ENCODE measurements at places on chromosomes 11 and 22.

DNA sequence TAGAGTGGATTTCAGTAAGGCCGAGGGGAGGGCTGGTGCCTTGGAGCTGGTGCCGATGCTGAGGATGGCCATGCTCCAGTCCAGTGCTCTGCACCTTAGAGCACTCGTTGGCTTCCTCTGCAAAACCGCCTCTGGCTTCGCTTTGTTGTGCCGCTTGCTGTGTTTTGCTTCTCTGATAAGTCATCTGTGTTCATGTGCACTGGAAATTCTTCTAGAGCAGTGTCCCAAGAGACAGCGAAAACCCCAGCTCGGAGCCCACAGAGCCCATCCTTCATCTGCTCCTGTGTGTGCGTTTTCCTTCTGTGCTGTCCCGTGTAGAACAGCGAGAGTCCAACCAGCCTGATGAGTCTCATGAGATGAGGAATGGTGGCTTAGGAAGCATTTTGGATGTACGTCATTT lies 12.1 kb downstream of the FAM118A start:
- no peak for DNase-seq

DNA sequence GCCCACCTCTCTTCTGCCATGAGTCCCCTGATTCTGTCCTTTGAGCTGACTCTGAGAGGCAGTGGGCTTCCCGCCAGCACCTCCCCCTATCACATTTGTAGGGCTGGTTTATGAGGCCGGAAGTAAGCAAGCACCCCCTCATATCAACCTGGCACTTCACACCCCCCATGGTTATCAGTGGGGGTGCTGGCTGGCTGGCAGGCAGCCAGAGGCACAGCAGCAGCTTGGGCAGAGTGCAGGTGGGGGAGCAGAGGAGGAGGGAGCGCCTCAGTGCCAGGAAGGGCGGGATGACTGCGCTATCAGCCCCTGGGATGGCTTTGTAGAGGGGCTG lies 22.9 kb upstream of the CHRM4 start:
- no peak for DNase-seq

DNA sequence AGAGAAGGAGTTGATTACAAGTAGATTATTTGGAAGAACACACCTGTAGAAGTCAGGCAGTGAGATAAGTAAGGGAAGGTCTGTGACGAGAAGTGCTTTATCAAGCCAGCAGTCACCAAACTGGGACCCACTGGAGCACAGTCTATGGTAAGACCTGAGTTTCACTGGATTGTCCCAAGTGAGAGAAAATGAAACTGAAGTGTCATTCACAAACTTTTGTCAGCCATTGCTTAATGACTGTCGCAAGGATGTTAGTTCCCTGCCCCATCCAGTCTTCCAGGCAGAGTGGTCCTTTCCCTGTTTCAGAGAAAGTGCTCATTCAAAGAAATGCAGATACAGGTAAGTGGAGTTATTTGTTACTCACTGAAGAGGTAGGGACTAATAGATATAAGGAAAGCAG lies 728.0 kb upstream of the TENM4 start:
- DNase-seq: no peak

DNA sequence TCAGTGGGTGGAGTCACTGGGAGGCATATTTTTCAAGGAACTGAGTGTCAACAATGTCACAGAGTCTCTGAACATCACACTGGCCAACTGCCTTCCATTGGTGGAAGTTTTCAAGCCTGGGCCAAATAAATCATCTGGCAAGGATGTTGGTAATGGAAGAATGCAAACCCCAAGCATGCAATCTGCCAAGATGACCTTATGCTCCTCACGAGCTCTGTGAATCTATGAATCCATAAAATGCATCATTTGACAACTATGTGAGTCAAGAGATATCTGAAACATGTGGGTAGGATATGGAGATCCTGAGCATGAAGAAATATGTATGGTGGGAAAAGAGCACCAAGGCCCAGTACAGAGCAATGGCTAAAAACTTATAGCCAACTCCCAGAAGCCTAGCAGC lies 122.2 kb downstream of the PLEKHA7 start:
- no peak for DNase-seq

GRCh38 chr22:37713761-37714160 lies 16.9 kb downstream of the TRIOBP start:
- DNase-seq: no peak

DNA sequence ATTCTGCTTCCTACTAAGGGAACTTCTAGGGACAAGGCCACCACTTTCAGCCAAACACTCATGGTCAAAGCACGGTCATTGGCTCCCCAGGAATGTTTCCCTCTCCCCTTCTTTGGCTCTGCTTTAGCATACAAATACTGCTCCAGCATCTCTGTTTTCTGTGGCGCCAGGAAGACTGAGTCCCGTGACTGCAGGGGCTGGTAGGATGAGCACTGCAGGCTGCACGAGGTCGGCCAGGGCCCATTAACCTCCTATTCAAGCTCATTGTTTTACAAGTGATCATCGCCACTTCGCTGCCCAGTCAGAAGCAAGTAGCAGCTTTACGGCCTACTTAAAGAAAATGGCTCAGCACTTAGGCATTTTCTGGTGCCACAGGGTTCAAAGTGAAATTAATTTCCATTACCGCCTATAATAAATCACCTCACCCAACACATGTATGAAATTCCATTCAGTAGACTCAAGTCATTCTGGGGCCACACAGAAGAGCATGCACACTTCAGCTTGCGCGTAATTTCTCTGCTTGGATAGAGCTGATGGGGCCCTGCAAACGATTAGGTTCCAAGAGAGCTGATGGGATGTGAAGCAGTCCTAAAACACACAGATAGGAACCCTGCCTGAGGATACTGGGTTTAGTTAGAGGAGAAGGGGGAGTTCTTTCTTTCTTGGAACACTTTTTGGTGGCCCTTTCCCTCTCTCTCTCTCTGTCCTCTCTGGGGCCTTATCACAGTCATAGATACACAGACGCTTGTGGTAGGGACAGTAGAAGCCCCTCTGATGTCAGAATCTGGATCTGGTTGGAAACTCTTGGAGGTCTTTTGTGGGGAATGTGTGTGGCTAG lies 173.7 kb downstream of the KIF18A start:
- DNase-seq: no peak

GRCh38 chr22:19580291-19580890 lies 56.2 kb upstream of the CLDN5 start:
- no peak for DNase-seq

DNA sequence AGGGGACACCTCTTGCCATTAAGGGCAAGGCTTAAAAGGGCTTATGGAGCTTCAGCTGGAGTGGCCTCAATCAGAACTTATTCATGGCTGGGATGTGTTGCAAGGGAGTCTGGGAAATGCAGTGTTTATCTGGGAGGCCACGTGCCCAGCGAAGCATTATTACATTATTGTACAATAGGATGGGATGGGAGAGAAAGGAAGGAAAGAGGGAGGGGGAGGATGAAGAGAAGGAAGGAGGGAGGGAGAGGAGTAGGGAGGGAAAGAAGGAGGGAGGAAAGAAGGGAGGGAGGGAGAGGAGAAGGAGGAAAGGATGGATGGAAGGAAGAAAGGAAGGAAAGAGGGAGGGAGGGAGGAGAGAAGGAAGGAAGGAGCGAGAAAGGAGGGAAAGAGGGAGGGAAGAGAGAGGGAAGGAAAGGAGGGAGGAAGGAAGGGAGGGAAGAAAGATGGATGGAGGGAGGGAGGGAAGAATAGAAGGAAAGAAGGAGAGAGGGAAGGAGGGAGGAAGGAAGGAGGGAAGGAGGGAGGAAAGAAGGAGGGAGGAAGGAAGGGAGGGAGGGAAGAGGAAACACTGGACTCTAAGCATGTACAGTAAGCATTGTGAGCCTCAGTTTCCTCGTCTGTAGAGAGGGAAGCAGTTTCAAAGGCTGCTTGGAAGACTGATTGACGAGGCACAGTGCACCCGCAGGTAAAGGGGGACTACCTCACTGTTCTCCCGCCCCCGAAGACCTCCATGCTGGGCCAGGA lies 62.2 kb downstream of the MYEOV start:
- no peak for DNase-seq

GRCh38 chr11:74204701-74205100 lies 33.6 kb downstream of the PPME1 start:
- no peak for DNase-seq

DNA sequence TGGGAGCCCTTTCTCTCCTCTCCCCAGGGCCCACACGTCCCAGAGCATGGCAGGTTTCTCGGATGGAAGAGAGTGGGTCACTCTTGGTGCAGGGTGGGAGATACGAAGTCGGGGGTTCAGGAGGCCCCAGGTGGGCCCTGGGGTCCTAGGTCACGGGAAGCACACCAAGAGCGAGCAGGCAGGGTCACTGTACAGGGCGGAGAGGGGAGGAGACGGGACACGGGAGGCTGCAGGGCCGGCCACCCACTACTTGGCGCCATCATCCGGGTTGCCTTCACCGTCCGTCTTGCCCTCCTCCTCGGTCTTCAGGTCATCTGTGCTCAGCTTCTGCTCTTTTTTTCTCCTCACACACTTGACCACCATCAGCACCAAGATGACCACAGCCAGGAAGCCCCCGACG lies 9.8 kb downstream of the SCN2B start:
- no peak for DNase-seq

GRCh38 chr11:123628936-123629683 lies 25.3 kb downstream of the SCN3B start:
- DNase-seq: no peak

DNA sequence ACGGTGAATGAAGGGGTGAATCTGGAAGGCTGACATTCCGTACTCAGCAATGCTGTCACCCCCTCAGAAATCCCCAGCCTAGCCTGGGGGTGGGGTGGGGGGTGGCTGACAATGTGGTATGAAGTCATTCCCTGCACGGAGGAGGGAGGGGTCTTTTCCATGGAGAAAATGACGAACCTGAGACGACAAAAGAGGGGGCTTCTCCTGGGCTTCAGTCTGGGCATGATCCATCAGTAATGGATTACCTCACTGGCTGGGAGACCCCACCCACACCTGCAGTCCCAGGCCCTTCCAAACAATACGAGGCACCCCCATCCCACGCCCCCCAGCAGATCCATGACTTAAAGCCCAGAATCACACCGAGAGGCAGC lies 1.0 kb downstream of the KIAA0930 start:
- DNase-seq: no peak

GRCh38 chr22:50694099-50694605 lies 21.5 kb downstream of the SHANK3 start:
- DNase-seq: no peak

GRCh38 chr11:78607696-78608095 lies 33.0 kb upstream of the NARS2 start:
- DNase-seq: no peak

DNA sequence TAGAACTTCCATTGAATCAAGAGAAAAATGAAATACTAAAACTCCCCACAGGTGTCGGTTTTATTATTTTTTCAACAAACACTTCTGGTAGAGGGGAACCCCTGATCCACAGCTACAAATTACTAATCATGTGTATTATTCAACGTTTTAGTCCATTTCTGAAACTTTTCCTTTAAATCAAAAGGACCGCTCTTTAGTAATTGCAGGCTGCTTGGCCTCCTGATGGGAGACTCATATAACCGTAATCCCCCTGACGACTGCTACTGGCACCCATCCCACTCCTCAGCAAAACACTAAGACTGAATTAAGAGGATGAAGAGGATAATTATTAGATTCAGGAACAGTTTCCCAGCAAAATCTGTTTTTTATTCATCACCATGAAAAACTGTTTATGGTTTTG lies 46.4 kb downstream of the PAX6 start:
- DNase-seq: no peak

DNA sequence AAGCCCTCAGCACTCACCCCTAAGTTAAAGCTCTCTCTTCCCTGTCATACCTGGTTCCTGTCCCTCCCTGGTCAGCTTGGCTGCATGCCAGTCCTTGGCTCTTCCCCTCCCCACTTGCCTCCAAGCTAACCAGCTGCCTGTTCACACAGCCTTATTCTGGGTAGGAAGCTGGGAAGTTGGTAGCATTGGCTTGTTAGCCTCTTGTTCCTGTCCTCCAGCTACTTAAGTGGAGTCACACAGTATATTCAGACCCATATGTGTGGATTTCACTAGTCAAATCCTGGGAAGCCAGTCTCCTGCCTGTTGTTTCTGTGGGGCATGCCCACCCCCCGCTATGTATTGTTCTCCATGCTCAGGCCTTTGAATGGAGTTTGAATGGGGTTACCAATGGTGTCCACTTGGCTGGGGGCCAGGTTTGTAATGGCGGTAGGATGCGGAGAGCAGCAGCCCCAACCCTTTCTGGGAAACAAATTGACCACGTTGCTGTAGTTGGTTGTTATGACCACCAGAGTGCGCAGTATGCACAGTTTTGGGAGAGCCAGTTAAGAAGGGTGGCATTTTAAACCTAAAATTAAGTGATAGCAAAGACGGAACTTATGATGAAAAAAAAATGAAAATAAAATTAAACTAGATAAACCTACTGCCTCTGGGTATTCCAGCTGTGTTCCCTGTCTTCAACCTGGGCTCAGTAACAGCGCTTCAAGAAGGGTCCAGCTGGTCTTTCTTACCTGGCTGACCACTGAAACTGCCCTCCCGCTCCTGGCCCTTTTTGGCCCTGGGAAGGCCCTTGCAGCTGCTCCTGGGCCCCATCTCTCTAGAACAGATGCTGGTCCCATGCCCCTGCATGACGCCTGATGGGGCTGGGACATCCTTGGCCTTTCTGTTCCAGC lies 10.7 kb upstream of the RPS3 start:
- peak; percentile 64 for DNase-seq

DNA sequence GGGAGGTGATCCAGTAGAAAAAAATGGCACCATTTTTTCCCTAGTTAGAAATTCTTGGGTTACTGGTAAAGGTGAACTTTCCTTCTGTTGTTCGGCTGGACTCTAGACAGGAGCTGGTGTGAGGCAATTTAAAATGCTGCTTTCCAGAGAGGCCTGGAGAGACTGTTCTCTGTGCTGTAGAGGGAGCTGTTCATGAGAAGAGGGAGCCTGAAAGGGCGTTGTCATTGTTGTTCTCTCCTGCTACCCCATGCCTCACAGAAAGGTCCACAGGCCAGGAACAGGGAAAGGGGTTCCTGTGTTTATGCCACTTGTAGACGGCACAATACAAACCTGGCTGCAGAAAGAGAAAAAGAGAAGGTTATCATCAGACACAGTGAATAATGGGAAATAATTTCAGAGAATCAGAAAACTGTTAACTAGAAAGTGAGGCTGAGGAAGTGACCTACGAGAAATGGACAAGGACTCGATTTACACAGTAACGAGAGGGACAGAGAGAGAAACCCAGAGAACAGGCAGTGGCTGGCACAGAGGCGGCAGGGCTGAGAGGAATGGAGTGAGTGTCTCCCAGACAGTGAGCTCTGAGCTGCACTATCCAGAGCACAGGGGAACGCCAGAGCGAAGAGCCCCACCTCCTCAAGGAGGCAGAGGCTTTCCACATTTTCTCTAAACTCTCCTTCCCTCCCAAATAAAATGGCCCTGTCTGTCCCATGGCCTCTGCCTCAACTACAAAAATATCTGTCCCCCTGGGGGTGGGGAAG lies 109.2 kb downstream of the RRM1 start:
- no peak for DNase-seq

DNA sequence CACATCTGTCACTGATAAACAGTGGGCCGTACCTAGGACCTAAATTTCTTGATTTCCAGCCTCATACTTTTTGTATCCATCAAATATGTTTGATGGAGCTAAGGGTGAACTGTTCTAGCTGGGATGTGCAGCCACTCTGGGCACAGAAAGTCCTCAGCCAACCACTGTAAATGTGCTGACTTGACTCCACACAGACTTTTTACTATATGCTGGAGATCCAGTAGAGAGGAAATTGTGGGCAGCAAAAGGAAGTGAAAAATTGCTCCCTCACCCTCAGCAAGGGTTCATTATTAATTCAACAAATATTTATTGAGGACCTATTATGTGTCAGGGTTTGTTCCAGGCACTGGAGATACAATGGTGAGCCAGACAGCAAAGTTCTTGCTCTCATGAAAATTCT lies 54.2 kb upstream of the AMPD3 start:
- DNase-seq: no peak

GRCh38 chr11:13784855-13785254 lies 116.4 kb downstream of the FAR1 start:
- DNase-seq: no peak

- no peak for DNase-seq
Observed at GRCh38 chr11:114017723-114018122, 41.8 kb upstream of the ZBTB16 start.

All from activated T-helper 1 cell treated with anti-CD3 and anti-CD28 coated beads, Interleukin-12 subunit alpha, Interleukin-12 subunit beta, Interleukin-2, Interleukin-4 antibody, amounts not matched to agents 30 ng/mL and 10 ng/mL and 1 ng/mL, durations not matched to agents 14 hours and 24 hours and 36 hours (primary cell).